ENCODE measurements at places on chromosomes 7 and 10.

DNA sequence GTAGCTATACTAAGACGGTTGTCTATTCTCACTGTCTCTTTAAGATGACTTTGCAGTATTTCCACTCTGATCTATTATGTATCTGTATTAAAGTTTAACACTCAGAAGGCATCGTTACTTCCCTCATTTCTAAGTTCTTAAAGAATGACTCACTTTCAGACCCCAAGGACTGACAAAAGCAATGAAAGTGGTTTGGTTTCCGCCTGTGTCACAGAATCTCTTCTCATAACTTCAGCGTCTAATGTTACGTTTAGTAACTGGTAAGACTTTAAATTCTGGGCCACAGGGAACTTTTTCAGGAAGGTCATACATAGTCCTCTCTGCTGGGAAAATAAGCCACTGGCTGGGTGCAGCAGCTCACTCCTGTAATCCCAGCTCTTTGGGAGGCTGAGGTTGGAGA lies 892.0 kb upstream of the AUTS2 start:
- no peak for DNase-seq

- DNase-seq: no peak
These were observed 36.4 kb upstream of the MXI1 start for GRCh38 chr10:110171032-110171431.

DNA sequence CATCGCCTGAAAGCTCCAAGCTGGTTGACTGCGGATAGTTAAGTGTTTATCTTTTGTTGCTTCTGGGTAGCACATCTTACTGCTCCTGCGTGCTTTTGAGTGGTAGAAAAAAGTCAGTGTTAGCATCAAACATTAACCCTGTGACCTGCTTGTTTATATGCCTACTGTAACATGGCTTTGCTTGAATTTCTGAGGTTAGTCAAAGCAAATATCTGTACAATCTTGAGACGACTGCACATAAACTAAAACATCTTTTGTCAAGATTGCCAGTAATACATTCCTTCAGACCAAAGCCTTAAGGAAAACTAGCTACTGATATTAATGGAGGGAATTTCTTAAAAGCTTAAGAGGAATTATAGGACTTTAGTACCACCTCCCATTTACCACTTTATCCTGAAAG lies 163.7 kb downstream of the BAMBI start:
- no peak for DNase-seq

GRCh38 chr10:49560526-49560925 lies 21.6 kb upstream of the ERCC6 start:
- DNase-seq: no peak

GRCh38 chr10:16155834-16156233 lies 281.0 kb upstream of the PTER start:
- no peak for DNase-seq

DNA sequence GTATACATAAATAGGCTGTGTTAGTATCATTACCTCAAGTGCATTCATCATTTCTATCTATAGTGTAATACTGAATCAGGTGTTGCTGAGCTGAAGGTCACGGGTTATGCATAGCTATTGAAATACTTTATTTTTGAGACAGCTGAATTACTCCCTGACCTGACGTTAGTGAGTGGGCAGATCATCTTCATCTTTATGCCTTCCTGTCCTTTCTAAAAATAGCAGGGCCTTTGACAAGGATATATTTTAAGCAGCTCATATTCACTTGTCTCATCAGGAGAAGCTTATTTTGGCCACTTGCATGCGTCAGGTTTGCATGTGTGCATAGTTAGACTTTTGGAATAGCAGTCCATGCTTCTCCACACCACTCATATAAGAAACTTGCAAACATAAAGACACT lies 63.6 kb upstream of the DKK1 start:
- no peak for DNase-seq

DNA sequence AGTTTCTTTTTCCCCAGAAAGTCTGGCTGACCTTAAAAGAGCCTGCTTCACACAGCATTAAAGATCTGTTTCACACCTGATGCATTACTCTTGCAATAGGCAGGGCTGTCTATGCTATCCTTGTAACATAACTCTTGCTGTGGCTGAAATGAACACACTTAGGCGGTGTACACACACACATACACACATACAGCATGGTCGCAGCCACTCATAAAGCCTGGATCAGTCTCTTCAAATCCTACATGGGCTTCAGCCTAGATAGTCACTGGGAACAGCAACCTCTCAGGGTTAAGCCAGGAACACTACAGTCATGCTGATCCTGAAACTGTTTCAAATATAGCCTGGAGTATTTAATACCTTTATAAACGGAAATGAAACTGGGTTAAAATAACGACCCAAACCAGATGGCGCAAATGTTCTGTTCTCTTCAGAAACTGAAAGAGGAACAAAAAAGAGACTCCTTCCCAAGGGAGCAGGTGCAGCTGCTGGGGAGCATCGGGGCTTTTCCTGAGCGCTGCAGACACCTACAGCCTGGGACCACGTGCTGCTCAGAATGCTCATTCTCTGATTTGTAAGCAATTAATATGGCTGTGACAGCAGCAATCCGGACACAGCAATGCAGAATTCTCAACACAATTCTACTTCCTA lies 61.0 kb upstream of the SFMBT2 start:
- no peak for DNase-seq

DNA sequence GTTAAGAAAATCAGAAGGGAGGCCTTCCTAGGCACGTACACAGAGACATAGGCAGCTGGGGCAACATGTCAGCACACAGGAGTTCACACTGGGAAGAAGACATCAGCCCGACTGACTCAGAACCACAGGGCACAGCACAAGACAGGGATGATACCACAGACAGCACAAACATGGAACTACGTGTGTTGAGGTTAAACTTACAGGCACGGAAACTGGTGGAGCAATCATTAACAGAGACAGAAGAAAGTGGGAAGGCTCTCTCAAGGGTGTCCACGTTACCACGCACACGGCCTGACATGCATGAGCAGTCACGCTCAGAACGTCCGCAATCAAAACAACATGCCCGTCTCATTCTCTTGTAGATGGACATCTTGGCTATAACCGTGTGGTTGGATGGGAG lies 636.4 kb downstream of the KCNMA1 start:
- DNase-seq: no peak

- no peak for DNase-seq
These were observed 3.0 kb upstream of the PANK1 start for GRCh38 chr10:89648074-89648473.

DNA sequence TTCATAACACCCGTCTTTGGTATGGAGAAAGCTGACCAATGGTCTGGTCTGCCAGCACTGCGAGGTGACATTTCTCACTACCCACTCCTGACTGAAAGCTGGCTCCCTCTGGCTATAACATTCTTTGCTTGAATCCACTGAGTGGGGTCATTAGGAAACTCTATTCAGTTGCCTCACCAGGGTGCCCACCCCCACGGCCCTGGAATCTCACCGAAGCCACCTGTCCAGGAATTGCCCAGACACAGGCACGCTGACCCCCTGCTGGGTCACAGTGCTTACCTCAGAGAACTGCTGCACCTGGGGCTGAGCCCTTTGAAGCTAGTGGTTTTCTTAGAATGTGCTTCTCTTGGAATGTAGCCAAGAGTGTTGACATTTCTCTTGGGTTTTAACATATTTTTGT lies 28.6 kb downstream of the HECW1 start:
- DNase-seq: no peak
